ENCODE measurements at places on chromosomes 7 and 10.

DNA sequence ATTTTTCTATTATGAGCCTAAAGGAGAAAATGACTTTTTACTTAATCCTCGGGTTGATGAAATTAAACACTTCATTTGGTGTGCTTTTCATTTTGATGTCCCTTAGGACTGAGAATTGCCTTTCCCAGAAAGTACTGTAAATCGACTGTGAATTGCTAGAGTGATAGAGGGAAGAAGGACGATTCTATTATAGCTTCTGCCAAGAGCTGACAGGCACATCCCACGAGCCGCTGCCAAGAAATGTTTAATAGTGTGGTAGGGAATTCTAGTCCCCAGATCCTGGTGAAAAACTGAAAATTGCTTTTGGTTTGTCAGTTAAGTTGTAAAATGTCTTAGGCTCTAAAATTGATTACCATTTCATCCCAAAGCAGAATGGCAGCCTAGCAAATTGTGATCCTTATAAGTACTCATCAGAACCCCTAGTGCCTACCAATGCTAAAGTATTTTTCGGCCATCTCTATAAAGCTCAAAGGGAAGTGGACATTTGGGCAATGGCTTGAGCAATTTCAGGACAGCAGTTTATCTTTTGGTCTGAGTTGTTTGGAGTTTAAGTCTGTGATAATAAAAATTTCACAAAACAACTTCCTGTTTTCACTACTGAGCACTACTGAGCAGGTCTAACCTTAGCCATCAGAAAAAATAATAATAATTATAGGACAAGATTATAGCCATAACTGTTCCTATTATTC, 44.6 kb upstream of the HYCC1 start:
- no peak for DNase-seq

DNA sequence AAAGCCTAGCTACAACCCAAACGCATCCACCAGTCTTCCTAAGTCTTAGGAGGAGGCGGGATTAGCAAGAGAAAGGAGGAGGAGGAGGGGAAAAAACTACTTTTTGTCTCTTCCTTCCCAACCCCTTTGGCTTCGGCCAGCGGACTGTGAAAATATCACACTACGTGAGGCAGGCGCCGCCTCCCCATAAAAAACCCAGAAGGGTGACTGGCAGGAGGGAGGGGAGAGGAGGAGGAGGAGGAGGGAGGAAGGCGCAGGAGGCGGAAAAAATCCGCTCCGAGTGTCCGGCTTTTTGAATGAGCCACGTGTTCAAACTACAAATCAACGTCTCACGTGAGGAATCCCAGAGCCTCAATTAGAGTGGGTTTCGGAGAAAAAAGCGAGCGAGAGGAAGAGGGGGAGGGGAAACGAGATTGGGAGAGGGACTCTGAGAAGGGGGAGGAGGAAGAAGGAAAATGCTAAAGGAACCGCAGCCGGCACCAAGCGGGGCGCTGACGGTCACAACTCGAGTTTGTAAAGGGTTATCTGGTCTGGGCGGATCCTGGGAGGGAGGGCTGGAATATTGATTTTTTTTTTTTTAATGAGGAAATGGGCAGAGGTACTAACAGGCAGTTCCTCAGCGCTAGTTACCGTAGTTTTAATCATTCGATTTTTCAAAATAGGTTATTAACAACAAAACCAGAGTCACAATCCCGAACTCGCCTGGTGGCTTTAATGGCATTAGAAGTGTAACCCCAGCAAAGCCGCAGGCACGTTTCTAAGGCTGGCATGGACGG, at the start of gene IGF2BP3:
Gene IGF2BP3, minus strand, starts transcription at position 162 of the 776 bp plus-strand sequence. CDS start 381 bp downstream, outside the sequence.
- peak; percentile 60 for DNase-seq

DNA sequence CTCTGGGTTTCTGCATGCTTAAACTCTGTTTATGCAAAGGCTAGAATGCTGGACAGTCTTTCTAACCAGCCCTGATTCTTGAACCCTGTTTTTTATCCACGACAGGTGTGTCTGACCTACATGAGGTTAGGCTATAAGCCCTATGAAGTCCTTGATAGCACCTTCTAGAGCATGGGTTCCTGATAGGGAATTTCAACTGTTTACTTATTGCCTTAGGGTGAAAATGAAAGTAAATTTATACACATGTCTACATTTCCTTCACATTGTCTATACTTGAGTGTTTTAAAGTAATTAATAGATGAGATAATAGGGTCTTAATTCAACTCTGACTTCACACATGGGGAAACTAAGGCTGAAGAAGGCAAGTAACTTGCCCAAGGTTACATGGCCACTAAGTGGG, 35.5 kb downstream of the ADRA2A start:
- no peak for DNase-seq

DNA sequence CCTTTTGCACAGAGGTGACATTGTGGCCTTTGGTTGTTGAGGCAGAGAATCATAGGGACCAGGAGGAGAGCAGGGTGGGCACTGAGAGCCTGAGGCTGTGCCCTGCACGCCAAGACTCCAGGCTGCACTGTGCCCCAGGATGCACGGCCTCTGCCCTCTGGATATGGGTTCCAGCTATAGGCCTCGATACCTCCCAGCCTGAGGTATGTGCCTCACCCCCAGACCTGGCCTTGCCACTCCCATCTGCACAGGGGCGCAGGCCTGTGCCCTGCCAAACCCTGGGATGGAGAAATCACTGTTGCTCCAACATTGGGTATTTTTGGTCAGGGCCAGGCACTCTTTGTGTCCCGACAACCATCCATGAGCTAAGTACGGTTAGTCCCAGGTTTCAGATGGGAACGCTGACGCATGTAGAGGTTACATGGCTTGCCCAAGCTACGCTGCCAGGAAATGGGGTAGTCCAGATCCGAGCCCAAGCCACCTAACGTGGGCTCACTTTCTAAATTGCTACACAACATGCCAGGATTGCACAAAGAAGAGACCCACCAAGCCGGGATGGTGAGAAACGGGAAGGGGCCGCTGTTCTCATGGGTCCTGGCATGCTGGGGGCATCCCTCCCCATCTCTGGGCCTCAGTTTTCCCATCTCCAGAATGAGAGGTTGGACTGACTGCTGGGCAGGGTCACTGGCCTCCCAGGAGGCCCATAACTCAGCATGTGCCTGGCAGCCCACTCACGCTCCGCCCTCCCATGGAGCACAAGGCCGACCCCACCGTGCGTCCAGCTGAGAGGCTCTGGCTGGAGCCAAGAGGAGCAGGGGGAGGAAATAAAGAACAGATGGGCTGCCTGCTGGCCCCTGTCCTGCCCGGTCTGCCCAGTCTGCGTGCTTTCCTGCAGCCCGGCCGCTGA, 44.2 kb downstream of the ZCCHC24 start:
- DNase-seq: no peak

GRCh38 chr7:108613147-108613948, 43.7 kb downstream of the DNAJB9 start:
- DNase-seq: peak; percentile 22

- DNase-seq: no peak
Measured at GRCh38 chr10:33112831-33113455, 154.9 kb upstream of the ITGB1 start.

GRCh38 chr7:82360591-82361368, 82.8 kb downstream of the CACNA2D1 start:
- no peak for DNase-seq

- no peak for DNase-seq
Measured at GRCh38 chr10:4546931-4547330, 279.1 kb upstream of the AKR1E2 start.

GRCh38 chr7:91553410-91553895, 289.2 kb downstream of the FZD1 start:
- no peak for DNase-seq

DNA sequence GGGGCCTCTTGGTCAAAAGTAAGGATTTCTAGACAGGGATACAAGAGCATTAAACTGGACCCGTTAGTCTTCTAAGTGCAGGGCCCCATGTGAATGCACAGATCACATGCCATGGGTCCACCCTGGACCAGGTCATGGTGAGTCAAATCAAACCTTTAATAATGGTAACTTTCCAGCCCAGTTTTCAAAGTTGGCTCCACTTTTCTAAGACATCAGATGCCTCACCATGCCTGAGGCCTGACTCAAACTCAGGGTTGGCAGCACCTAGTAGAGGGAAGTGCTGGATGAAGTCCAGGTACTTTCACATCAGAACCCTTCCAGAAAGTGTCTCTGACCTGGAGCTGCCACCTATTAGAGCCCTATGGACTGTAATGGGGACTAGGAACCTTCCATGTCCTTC, 9.7 kb upstream of the SMIM30 start:
- DNase-seq: no peak

GRCh38 chr7:46115410-46115809, 194.3 kb upstream of the IGFBP3 start:
- DNase-seq: no peak

- DNase-seq: no peak
Measured at GRCh38 chr10:69879634-69880257, 78.0 kb downstream of the COL13A1 start.

- DNase-seq: no peak
Measured at GRCh38 chr7:36607721-36608095, 116.6 kb downstream of the AOAH start.

- DNase-seq: no peak
Measured at GRCh38 chr10:95602382-95602781, 41.2 kb upstream of the SORBS1 start.

DNA sequence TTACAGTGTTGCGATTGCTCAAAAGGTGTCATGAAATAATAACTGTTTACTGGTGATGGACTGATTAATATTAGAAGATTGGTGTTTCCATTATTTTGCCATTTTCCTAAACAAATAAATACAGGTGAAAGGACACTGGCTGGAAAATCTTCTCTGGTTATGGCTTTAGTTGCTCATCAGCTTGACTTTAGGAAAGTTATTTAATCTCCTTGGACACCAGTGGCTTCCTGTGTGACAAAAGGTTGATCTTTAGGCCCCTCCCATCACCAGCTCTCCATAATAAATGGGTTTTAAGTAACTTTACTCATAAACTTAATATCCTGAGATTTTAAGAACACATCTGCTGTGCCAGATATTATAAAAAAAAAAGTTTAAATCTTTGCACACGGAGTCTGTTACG, 737 bp downstream of the CABCOCO1 start:
- no peak for DNase-seq

DNA sequence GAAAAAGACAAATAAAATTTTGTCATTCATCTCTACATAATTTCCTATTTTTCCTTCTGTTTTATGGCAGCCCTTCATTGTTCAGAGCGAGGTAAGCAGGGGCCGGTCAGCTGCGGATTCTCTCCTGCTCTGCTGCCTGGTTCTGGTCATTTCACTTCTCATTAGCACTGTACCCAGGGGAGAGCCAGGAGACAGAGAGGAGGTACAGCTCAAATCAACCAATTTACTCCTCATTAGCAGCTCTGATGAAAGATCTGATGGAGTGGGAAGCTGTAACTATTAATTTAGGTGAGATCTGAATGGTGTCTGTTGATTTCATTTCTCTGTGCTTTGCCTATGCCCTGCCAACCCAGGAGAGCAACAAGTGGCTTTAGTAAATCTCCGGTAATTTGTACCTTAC, 241.5 kb upstream of the PFKP start:
- no peak for DNase-seq

DNA sequence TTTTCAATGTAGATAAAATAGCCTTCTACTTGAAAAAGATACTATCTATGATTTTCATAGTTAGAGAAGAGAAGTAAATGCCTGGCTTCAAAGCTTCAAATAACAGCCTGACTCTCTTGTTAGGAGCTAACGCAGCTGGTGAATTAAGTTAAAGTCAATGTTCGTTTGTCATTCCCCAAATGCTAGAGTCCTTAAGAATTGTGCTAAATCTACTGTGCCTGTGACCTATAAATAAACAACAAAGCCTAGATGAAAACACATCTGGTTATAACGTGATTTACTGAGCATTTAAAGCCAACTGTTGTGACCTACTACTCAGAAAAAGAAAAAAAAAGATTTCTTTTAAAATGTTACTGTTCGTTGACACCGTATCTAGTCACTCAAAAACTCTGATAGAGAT, 134.7 kb downstream of the POLR1F start:
- no peak for DNase-seq

GRCh38 chr7:12031186-12031585, 179.9 kb upstream of the TMEM106B start:
- no peak for DNase-seq

GRCh38 chr10:2212244-2212834, 475.0 kb upstream of the ADARB2 start:
- DNase-seq: no peak
